GM12891 (cell line): ENCODE measurements at places on chromosomes 1 and 21.
A peak's percentile ranks its signal among the peaks of the same experiment; 100 is the strongest.

GRCh38 chr1:181105134-181106021 lies 16.9 kb downstream of the IER5 start:
- DNase-seq = peak; percentile 89

- no peak for DNase-seq
These were observed 39.8 kb downstream of the PLPP3 start for GRCh38 chr1:56539520-56539931.

DNA sequence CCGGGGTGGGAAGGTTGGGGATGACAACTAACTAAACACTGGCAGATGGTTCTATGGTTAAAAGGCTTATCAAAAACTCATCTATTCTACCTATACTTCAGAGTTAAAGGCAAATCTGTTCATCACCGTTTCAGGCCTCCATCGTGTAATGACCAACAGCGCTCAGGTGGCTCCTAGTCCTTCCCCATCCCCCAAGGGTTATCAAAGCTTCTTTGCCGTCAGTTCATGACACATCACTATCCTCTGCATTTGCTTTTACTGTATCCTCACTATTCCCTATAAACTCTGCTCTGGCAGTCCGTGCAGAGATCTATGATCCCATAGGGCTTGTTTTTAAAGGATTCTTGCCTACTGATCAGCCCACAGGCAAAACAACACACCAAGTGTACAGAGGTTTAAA lies 8.2 kb downstream of the HMGN1 start:
- no peak for DNase-seq

GRCh38 chr1:229296541-229296941 lies 25.6 kb downstream of the RAB4A start:
- DNase-seq = no peak

- DNase-seq = no peak
These were observed 5.6 kb upstream of the DDOST start for GRCh38 chr1:20666804-20667203.

- no peak for DNase-seq
These were observed 11.9 kb downstream of the FGGY start for GRCh38 chr1:59308839-59309238.

DNA sequence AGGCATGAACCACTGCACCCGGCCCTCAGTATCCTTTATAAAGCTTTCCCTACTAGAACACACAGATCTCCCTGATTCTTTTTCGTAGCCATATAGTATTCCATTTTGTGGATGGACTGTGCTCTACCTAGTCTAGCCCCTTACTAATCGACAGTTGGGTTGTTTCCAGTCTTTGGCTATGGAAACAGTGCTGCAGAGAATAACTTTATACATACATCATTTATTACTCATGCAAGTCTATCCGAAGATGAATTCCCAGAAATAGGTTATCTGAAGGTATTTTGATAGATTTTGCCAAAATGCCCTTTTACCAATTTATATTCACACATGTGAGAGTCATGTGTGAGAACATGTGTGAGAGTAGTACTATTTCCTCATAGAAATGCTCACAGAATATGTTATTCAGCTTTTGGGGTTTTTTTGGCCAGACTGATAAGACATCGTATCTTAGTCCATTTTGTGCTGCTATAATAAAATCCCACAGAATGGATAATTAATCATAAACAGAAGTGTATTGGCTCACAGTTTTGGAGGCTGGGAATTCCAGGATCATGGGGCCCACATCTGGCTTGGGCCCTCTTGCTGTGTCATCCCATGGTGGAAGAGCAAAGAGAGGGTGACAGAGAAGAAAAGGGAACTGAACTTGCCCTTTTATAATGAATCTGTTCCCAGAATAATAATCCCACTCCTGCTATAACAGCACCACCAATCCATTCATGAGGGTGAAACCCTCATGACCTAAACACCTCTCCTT lies 17.3 kb upstream of the FGR start:
- DNase-seq = no peak

- no peak for DNase-seq
These were observed 15.5 kb upstream of the PADI4 start for GRCh38 chr1:17292299-17293160.

DNA sequence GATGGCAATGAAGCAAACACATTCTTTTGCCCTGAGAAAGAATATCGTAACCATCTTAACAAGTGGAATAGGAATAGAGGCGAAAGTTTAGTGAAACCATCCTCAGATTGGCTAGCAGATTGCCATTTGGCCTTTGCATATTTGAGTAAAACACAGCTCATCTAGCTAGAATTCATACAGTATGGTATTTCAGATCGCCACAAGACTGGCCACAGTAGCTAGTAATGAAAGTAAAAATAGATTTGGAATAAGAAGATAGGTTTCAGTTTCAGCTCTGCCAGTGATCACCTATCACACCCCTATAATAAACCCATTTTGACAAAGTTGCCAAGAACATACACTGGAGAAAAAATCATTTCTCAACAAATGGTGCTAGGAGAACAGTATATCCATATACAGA lies 294.9 kb downstream of the LRRIQ3 start:
- DNase-seq = no peak

DNA sequence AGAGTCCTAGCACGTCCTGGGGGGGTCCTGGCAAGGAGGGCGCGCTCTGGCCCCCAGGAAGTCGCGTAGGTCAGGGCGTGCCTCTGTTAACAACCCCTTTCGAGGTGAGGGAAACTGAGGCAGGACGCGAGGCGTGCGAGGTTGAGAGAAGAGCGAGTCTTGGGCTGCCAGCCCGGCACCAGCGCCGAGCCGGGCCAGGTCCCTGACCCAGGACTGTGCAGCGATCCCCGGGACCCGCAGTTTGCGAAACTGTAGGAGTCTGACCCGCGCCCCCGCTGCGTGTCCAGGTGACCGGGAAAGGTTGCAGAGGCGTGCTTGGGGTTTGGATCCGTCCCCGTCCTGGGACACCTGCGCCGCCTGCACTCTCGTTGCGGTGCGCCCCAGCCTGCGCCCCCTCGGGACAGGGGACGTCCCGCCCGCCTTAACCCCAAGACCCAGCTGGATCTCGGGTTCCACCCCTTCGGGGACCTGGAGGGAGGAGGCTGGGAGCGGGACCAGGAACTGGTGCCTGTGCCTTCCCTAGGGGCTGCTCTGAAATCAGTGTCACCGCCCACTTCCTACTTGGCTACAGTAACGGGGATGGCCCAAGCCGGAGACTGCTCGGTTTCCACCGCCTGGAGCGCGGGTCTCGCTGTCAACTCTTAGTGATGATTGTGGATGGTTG lies 493 bp downstream of the DISC1 start:
- peak; percentile 25 for DNase-seq

DNA sequence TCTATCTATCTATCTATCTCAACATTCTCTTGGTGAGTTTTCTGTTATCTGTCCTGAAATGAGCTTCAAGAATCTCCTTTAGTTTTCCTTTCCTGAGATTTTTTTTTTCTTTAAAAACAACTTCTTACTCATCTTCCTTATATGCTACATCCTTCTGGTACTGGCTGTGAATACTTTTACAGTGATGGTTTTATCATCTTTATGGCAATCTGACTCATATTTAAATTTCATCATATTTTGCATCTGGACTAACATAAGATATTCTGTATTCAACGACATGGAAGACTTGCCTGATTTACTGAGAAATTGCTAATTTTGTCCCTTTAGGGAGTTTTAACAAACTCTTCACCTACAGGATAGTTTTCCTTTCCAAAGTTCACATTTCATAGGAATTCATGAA lies 33.0 kb downstream of the PDE4B start:
- DNase-seq = no peak
